Lower lobe of right lung (tissue), 2 donors: ENCODE measurements at places on chromosomes 4 and X. TPM values are rescaled to one million over a fixed set of nuclear protein-coding genes. Genes with fewer than 3 reads are reported as not detected.
A peak's percentile ranks its signal among the peaks of the same experiment; 100 is the strongest.

- H3K4me3 ChIP-seq: peak overlapping the region; percentile 66
- no peaks in the 10 kb centered on the region for H3K27me3 ChIP-seq
- no peaks in the 10 kb centered on the region for H3K36me3 ChIP-seq
- peaks cover 5% of the 10 kb centered on the region for H3K4me1 ChIP-seq
Observed at GRCh38 chrX:49191574-49192011, 5.4 kb upstream of the PRICKLE3 start.

DNA sequence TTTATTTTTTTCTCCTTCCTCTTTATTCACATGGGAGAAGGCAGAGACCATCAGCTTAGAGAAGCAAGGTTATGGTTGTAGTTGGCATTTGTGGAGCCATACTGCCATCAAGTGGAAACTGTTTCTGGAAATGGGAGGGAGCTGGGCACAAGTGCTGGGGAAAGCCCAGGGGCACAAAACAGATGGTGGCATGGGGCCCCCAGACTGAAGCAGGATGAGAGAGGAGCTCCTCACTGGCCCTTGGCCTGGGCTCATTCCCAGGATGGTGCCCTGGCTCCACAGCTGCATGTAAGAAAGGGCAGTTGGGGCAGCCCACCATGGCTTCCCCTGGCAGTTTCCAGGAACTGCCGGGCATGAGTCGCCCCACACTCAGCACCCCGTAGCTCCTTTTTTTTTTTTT lies 59.2 kb downstream of the NBDY start:
- H3K4me3 ChIP-seq: no peak overlapping the region
- no peaks in the 10 kb centered on the region for H3K27me3 ChIP-seq
- no peak overlapping the region for H3K27ac ChIP-seq
- H3K4me1 ChIP-seq: no peaks in the 10 kb centered on the region
- no peak for DNase-seq
- no peaks in the 10 kb centered on the region for H3K36me3 ChIP-seq

GRCh38 chrX:3940000-3940610 lies 226.7 kb upstream of the PRKX start:
- no peak overlapping the region for H3K27ac ChIP-seq
- no peaks in the 10 kb centered on the region for H3K36me3 ChIP-seq
- H3K4me1 ChIP-seq: no peaks in the 10 kb centered on the region
- H3K27me3 ChIP-seq: no peaks in the 10 kb centered on the region
- DNase-seq: no peak
- no peak overlapping the region for H3K4me3 ChIP-seq

DNA sequence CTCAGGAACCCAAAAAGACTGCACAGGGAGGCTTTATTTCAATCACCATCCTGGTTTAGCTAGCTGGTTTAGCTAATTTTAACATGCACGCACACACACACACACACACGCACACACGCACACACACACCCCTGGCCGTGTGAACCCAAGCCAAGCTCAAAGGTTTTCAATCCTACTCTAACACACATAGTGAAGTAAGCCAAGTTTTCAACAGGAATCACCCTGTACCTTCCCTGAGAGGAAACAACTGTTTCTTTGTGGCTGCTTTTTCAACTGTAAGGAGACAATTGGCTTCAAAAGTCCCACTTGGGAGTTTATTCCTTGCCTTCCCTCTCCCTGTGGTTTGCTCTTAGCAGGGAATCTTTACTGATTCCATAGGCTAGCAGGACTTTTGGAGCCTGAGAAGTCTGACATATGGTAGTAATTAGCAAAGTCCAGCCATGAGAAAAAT lies 98.9 kb upstream of the BMP3 start:
- no peak for DNase-seq
- H3K27ac ChIP-seq: no peak overlapping the region
- no peaks in the 10 kb centered on the region for H3K4me1 ChIP-seq
- H3K36me3 ChIP-seq: no peaks in the 10 kb centered on the region
- no peaks in the 10 kb centered on the region for H3K27me3 ChIP-seq

DNA sequence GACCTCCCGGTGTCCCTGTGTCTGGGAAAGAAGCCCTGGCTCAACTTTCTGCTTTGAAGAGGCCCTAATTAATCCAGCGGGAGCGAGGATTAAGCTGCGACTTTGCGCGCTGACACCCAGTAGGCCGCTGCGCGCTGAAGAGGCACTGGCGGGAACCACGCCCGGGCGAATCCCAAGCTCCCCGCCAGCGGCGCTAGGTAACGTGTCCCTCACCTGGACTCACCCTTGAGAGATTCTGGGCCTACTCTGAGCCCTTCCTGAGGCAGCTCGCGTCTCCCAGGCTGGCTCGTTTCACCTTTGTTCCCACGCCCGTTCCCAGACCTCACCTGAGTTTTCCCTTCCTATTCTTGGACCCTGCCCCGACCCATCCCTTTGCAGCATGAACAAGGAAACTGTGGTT lies 616 bp upstream of the KLHL34 start:
- DNase-seq: no peak
- peaks cover 10% of the 10 kb centered on the region for H3K27me3 ChIP-seq
- no peak overlapping the region for H3K27ac ChIP-seq
- no peaks in the 10 kb centered on the region for H3K36me3 ChIP-seq
- peak overlapping the region; percentile 17 for H3K4me3 ChIP-seq
- H3K4me1 ChIP-seq: no peaks in the 10 kb centered on the region

Gene ZNF827
- 11.3 TPM for total RNA-seq

Gene VEGFD
- total RNA-seq: 44.0 TPM
